ENCODE measurements at places on chromosomes 1 and 21. TPM values are rescaled to one million over a fixed set of nuclear protein-coding genes. Genes with fewer than 3 reads are reported as not detected.

Gene C1QTNF12
- total RNA-seq: 1.8 TPM

DNA sequence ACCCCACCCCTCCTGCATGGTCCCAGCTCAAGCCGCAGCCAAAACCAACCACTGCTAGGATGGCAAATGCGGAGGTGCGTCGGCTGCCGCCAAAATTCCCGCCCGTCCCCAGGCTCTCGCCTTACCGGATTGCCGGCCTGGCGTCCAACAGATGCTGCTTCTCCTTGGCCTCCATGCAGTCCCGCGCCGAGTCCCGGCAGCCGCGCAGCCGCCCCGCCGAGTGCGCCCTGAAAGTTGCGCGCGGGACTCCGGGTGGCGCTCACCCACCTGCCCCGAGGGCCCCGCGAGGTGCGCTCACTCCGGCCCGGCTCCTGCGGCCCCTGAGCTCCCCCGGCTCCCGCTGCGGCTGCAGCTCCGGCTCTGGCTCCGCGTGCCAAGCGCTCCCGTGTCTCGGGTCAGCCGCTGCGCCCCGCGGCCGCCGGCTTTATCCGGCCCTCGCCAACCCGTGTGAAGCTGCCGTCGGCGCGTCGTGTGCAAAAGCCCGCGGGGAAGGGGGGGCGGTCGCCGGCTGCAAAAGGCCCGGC lies at the start of gene SLC30A2:
SLC30A2 (minus strand) TSS at position 397 of the 524 bp plus-strand sequence; CDS start at position 175, 222 bp downstream.
- no peak for DNase-seq

Gene KLF17
- total RNA-seq: not detected

DNA sequence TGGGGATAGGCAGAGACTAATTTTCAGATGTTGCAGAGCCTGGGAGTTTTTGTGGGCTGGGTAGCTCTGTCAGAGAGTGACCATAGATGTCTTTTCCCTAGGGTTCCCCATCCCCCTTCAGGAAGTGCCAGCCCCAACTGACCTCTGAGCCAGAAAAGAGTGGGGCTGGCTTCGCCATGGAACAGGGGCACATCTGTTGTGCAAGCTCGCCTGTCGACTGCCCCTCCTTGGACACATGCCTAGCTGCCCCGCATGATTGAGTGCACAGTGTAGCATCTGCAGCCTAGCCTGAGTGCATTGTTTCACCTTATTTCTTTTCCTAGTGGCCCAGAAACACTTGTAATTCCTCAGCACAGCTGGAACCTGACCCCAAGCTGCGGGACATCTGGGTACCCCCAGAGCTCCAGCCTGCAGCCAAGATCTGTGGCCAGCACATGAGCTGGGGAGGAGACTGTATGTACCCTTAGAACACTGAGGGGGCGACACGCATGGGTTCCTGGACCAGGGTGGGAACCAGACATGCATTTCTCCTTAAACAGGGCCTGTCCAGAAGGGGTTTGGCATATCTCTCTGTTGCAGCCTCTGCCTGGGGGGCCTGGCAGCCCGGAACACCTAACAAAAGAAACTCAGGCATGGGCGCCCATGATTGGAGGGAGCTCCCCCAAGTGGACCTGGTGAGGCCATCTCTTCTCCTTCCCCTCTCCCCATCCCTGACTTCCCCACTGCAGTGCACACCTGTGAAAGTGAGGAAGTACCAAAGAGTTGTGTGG lies 55.2 kb downstream of the SYT14 start:
- no peak for DNase-seq

Gene LPAR3
- not detected for total RNA-seq

DNA sequence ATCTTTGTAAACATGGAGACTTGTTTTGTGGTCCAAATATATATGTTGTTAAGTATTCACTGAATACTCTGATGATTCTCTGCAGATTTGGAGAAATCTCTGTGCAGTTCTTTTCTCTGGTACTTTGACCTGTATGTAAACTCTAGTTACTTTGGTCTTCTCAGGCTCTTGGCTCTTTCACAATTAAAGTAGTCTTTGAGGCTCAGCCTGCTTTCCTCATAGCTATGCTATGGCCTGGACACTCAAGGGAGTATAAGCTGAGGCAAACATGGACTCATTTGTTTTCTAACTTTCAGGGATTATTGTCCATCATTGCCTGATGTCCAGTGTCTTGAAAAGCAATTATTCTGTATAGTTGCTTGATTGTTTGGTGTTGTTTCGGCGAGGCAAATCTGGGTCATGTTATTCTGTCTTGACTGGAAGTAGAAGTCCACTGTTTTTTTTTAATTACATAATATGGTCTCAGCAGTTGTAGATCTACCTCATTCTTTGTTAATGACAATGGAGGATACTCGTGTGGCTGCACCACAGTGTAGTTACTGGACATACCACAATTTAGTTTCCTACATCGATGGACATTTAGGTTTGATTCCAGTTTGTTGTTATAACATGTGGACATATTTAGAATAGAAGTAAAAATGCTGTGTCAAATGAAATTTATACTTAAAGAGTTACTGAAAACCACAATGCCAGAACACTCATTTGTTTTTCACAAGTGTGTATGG lies 9.2 kb downstream of the PTBP2 start:
- DNase-seq: no peak

Gene TAL1
- not detected for total RNA-seq

DNA sequence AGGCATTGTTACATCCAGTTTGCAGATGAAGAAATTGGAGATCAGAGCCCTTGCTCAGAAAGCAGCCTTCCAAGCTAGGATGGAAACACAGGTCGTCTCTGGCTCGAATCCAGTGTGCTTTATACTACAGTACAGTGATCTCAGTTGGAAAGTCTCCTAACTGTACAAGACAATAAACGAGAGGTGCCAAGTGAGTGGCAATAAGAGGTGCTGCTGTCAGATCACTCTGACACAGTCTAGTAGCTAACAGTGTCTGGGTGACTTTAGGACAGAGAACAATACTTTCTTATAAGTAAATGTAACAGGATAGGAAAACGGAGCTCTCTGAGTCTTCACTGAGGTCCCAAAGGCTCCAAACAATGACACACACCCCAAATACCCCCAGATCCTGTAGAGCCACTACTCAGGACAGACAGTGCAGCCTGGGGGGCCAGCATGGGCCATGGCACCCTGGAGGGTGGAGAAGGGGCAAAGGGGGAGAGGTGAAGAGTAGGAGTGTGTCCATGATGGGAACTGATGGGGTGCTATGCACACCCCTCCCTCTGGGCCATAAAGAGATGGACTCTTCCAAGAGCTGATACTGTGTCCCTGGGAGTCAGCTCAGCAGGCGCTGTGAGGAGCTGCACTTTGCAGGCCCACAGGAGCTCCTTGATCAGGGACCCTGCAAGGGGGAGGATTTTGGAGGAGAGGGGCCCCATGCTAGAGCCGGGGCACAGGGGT lies 3.3 kb downstream of the SH3BGR start:
- DNase-seq: no peak

- no peak for DNase-seq
Observed at GRCh38 chr1:200333329-200333728, 76.5 kb downstream of the ZNF281 start.

DNA sequence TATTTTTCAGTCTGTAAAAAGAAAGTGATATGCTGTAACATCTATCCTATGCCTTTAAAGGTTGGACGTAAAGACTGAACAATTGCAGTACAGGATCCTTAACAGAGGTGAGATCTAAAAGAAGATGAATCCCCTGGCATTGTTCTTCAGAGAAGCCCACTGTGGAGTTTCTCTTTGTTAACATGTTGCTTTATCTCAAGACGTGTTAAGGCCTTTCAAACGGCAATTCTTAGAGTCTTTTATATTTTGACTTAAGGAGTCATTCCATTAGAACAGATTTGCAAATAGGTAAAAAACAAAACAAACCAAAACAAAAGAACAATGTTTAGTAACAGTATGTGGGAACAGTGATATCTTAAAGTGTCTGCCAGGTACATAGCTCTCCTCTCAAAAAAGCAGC lies 225.1 kb upstream of the ZP4 start:
- no peak for DNase-seq

Gene LINGO4
- total RNA-seq: not detected

- no peak for DNase-seq
Observed at GRCh38 chr1:78536427-78536826, 45.7 kb downstream of the PTGFR start.

DNA sequence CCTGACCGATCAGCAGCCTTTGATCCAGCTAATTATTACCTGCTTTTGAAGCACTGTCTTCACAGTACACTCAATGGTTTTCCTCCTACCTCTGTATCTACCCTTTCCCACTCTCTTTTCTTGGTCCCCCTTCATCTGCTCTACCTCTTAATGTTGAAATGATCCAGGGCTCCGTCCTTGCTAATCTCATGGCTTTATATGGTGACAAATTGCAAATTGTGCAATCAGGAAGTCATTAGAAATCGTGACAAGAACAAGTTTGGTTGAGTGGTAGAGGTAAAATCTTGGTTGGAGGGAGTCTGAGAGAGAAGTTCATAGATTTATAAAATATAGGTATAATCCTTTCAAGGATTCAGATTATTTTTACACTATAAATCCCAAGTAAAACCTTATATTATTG lies 9.6 kb upstream of the CYB5R1 start:
- no peak for DNase-seq

- DNase-seq: no peak
Observed at GRCh38 chr1:44532567-44532944, 127.5 kb downstream of the RNF220 start.

GRCh38 chr1:241706257-241706656 lies 54.2 kb downstream of the WDR64 start:
- no peak for DNase-seq

Gene PODN
- total RNA-seq: 4.1 TPM

DNA sequence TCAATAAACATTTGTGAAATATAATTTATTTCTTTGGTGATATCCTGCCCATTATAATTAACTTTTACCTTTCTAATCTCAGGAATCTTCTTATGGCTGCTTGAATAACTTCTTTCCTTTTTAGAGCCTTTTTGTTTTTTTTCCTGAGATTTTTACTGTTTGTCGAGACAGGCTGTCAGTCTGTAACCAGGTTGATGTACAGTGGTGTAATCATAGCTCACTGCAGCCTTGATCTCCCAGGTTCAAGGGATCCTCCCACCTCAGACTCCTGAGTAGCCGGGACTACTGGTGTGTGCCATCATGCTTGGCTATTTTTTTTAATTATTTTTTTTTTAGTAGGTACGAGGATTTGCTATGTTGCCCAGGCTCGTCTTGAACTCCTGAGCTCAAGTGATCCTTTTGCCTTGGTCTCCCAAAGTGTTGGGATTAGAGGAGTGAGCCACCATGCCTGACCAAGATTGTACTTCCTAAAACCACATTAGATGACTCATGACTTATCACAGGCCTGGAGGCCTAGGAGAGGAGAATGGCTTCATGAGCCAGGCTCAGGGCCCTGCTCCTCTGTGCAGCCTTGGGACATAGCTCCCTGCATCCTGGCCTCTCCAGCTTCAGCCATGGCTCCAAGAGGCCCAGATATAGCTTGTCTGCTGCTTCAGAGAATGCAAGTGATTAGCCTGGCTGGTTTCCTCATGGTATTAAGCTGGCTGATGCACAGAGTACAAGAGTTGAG lies 48.6 kb downstream of the CTH start:
- DNase-seq: no peak

GRCh38 chr1:211742272-211742671 lies 66.9 kb upstream of the NEK2 start:
- DNase-seq: no peak

Gene RNF207
- total RNA-seq: 27.3 TPM

Gene LEFTY1
- total RNA-seq: not detected

GRCh38 chr1:93516164-93516563 lies 68.2 kb downstream of the FNBP1L start:
- DNase-seq: no peak

GRCh38 chr1:41919131-41919530 lies 409 bp upstream of the HIVEP3 start:
- DNase-seq: no peak

- DNase-seq: no peak
Observed at GRCh38 chr1:54949053-54949452, 31.4 kb upstream of the TMEM61 start.

Gene TSEN15
- total RNA-seq: 129 TPM

DNA sequence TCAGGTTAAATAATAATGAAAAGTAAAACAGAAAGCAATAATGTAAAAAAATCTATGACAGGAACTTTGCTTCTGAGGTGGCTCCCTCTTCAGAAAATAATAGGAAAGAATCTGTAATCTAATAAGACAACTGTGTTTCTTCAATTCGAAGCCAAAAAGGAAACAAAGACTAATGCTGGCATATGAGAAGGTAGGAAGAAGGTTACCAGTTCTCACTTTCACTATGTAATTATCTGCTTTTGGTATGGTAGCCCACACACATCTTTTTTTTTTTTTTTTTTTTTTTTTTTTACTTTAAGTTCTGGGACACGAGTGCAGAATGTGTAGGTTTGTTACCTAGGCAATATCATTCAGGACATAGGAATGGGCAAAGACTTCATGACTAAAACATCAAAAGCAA lies 47.1 kb downstream of the COP1 start:
- DNase-seq: no peak

Gene PCP4L1
- total RNA-seq: not detected

- no peak for DNase-seq
Observed at GRCh38 chr1:230502306-230502705, 76.2 kb upstream of the PGBD5 start.

Gene MEGF6
- 2.2 TPM for total RNA-seq

DNA sequence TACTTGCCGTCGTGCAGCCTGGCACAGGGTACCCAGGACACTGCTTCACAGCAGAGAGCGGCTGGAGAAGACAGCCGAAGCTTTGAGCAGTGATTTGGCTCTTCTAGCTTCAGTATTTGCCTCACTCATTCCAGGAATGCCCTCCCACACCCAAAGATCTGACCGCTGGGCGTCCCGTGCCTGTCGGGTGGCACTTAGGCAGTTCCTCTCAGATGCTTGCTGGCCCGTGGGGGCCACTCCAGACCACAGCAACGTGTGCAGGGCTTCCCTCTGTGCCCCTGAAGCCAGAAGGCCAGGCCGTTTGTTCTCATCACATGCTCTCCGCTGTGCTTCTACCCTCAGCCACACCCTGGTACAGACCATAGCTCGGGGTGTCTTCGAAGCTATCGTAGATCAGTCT lies 17.0 kb downstream of the RRP1B start:
- DNase-seq: no peak

DNA sequence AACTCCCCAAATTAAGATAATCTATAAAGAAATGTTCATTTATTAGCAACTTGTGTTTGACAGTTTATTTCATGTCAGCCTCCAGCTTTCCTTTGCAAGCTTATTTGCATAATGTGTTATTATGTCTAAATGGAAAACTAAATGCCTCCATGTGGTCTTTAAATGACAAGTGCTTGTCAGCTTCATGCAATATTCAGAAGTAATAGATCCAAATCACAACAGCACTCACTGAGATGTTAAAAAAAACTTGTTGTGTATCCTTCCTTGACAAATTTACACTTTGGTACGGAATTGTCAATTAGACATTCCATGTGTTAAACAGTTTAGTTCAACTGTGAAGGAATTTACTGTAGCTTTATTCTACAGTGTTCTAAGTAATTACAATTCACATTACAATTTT lies 124.4 kb upstream of the PTBP2 start:
- no peak for DNase-seq
